ENCODE measurements at places on chromosomes 2 and 18.

DNA sequence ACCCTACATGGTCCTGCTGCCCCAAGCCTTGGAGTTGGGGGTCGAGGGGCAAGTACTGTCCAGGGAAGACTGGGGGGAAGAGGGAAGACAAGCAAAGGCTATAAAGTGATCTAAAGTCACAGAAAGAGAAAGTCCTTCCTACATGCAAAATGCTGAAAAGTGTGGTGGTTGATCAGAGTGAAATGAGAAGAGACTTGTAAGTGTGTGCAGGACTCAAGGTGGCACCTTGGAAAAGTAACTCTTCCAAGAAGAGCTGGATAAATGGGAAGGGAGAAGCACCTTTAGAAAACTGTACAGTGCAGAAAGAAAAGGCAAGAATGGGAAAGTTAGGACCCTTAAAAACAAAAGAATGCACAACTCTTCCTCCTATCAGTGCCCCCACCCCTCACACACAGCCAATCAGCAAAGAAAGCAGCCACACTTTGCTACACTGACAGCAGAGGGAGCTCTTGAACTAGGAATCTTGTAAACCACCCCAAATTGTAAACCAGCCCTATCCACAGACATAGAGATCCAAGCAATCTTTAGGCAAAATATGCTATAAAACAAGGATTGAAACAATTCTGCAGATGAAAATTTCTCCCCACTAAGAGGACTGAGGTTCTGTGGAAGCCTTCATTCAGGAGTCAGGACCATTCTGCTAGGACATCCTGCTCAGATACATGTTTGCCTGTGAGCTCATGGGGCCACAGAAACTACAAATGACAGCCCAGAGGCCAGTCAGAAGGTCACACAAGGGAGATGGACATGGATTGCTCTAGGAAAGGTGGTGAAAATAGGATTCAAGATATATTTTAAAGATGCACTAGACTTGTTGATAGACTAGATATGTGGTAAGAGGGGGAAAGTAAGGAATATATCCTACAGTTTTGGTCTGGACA, 146.4 kb downstream of the FTCDNL1 start:
- no peak for DNase-seq

DNA sequence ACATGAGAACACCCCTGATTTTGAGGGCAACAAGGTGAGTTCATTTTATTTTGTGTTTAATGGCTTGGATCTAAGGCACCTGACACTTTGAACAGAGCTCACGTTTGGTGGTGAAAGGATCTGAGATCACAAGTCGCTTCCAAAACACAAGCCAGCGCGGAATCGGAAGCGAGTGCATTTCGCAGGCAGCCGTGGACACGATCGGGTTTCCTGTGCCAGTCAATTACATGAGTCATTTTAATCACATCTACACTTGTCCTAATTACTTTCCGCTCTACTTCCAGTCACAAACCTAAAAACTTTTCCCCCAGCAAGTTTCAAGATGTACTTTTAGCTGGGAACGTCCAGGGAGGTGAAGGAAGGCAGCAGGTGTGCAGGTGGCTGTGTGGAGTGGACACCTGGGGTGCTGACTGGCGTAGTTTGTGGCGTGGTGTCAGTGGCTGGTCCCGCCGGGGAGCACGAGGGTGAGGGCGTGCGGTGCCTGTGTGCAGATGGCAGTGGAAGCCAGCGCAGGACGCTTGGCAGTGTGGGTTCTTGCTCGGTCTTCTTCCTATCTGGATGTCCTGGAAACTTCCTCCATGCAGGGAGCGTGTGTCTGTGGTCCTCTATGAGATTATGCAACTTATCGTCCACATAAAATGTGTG, 75.6 kb downstream of the DCDC2C start:
- no peak for DNase-seq

- DNase-seq: no peak
These were observed 110.7 kb upstream of the SMAD7 start for GRCh38 chr18:49061239-49061990.

- peak; percentile 59 for DNase-seq
These were observed 41.6 kb downstream of the LRRC30 start for GRCh38 chr18:7272311-7273049.

- DNase-seq: no peak
These were observed 182.2 kb upstream of the ATP5MC3 start for GRCh38 chr2:175363699-175364098.

DNA sequence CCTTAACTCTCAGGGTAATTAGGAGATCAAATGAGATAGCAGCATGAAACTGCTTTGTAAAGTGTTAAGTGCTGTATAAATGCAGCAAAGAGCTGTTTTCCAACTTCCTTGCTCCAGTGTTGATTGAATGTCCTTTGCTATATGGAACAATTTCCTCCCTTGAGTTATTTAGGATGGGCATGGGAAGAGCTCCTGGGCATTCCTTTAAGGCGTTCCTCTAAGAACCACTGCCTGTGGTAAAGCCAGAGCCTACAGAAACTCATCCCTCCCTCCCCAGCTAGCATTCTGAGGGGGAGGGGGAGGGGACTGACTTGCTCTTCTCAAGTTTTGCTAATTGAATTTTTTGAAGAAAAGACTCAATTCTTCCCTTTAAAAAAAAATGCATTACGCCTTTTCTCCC, 1.4 kb downstream of the AKAIN1 start:
- DNase-seq: no peak

DNA sequence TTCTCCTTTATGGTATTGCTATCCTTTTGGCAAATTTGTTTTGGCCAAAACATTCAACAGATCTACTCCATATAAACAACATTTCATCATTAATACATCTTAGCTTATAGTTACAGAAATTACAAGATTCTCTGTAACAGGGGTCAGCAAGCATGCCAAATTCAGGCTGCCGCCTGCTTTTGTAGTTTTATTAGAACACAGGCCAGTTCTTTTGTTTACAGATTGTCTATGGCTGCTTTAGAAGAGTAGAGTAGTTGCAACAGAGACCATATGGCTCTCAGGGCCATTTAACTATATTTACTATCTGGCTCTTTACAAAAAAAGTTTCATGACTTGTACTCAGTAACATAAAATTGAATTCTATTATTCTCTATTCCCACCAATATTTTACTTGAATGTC, 53.9 kb downstream of the LNPK start:
- no peak for DNase-seq
